Hematopoietic multipotent progenitor cell treated with erythropoietin and hydrocortisone succinate and interleukin-3 and kit ligand, for 4 days (in vitro differentiated cells): ENCODE measurements at places on chromosomes 7 and 10.

DNA sequence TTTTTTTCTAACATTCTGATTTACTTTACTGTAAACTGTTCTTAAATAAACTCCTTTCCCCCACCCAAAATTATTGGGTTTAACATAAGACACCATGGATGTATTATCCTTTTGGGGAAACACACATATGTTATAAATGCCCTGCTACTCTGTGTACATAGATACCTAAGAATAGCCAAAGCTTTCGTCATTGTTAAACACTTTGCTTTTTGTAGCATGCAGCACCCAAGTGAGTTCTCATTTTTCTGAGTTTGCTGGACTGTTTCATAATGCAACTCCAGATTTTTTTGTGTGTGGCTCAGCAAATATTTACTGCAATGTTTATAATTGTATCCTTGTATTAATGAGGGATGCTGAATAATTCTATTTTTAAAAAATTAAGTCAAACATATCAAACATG is 86.9 kb downstream of the VTI1A start:
- no peak for DNase-seq

- no peak for DNase-seq
Measured at GRCh38 chr10:70212879-70213278, 20.4 kb downstream of the PPA1 start.

DNA sequence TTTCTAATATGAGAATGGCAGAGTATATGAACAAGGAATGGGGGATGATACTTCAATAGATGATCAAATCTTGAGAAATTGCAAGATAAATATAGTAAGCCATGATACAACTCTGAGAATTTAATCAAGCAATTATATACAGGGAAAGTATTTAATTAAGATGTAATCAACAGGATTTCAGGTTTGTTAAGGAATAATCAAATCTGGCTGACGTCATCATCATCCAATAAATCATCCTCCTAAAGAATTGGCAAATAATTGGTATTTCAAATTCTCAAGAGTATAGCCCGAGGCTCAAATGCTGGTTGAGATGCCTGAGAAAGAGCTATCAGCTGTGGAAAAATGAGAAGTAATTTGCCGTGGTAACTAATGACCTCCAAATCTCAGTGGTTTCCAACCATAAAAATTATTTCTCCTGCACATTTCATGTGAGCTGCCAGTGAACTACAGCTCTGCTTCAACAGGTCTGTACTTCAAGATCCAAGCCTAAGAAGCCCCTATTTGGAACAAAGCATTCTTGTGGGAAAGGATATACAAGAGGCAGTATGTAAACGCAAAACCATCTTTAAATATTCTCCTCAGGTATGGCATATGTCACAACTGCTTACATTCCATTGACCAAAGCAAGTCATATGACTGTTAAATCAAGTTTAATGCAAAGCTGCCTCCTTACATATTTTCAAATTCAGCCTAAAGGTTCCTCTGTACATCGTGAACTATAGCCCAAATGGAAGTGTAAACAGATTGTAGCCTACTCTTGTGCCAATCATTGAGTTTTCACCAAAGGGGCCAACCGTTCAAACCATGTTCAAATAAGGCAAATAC is 503.0 kb downstream of the KIF20B start:
- DNase-seq: no peak

DNA sequence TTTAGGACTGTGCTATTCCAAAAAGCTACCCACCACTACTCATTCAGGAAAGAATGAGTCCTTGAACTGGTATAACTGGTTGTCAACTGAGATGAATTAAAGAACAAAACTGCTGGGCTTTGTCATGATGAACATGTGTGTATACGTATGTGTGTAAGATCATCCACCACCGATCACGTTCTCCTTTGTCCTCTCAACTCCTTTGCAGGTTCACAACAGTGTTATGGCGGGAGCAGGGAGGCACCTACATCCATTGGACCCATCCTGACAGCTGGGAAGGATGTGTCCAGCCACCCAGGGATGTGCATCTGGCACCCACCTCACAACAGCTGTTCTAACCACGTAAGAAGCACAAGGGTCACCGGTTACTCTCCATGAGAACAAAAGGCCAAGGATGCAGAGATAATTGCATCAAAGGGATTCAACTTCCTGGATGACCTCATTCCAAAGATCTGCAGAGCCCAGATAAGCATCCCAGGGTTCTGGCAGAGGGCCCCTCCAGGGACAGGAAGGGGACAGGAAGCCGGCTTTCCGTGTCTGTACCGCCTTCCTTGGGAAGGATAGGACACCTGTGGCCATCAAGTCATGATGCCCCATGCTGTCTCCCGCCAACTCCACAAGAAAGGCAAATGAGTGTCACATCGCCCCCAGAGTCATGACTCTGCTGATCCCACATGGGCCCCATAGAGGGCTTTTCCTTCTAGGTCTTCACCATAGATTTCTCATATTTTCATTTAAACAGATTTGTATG is 66.1 kb downstream of the STEAP1B start:
- DNase-seq: no peak

DNA sequence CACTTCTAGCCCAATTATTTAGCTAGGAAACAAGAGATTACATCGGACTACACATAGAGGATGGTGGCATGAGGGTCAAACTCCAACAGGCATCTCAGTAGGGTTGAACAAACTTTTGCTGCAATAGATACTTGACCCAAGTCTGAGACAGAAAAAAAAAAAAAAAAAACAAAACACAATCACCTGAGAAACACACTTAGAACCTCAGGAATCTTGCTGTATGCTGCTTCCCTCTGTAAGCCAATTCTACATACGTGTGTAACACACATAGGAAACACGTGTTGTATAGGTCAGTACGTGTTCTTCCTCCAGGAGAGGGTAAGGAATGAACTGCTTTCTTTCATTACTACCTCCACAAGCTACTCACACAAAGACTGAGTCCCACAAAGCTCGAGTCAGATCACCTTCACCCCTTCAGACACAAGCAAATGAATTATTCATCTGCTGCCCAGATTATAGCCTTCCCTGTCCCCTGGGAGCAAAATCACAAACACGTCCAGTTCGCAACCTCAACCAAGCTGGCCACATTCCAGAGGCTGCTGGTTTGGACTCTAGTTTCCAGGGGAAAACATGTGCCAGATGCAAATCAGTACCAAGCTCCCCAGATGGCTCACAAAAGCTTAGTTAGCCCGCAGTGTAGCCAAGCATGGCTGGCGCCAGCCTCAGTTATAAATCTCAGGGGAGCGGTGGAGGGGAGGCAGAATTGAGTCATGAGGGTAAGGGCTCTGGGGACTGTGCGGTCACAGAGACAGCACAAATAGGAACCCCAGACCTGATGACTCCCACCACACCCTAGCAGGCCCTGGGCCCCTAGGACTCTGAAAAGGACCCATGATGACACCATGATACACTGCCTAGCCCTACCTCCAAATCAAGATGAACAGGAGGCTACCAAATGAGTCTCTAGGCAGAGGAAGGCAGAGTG is 15.1 kb downstream of the PSAP start:
- DNase-seq: no peak

DNA sequence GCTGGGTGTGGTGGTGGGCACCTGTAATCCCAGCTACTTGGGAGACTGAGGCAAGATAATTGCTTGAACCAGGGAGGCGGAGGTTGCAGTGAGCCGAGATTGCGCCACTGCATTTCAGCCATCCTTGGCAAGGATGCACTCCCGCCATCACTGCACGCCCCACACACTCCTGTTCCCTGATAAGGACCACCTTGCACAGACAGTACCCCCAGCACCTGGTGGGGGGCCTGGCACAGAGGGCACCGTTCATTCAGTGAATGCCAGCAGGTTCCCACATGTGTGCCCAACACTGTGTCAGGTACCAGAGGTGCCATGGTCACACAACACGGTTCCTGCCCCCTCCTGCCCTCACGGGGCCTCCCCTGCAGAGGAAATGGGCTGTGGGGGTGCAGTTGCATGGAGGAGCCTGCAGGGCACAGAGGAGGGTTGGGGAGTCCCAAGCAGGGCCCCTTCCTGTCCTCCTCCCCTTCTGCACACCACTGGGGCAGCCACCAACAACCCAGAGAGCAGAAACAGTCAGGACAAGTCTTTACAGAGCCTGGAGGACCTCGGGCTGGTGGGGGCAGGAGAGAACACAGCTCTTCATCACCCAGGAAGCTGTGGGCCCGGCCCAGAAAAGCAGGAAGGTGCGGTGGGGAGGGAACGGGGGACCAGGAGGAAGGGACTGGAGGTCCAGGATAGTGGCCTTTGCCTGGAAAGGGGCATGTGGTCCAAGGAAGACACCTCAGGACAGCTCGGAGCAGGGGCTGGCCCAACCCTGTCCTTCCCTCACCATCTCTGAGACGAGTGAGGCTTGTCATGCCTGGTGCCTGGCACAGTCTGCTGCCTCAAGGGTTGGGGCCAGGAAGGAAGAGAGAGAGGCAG is 7.1 kb downstream of the CRYGN start:
- DNase-seq: peak; percentile 50

DNA sequence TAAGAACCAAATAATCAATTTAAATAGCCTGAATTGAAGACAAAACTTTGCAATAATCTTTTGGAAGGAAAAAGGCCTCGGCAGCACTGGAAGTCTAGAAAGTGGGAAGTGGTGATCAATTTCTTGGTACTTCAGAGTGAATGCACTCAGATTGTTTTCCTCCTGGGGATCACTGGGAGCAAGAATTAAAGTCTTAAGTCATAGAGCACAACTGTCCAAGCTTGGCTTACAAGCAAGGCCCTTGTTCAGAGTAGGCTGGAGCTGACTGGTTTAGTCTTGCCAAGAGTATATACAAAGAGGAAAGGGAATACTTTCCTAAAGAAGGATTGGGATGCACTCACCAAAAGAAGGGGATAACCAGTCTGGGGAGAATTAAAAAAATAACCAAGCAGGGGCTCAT is 637.1 kb downstream of the CCSER2 start:
- no peak for DNase-seq

- no peak for DNase-seq
Measured at GRCh38 chr10:97192952-97193435, 7.2 kb upstream of the SLIT1 start.

GRCh38 chr10:91296471-91296870 is 76.0 kb downstream of the PCGF5 start:
- peak; percentile 27 for DNase-seq

DNA sequence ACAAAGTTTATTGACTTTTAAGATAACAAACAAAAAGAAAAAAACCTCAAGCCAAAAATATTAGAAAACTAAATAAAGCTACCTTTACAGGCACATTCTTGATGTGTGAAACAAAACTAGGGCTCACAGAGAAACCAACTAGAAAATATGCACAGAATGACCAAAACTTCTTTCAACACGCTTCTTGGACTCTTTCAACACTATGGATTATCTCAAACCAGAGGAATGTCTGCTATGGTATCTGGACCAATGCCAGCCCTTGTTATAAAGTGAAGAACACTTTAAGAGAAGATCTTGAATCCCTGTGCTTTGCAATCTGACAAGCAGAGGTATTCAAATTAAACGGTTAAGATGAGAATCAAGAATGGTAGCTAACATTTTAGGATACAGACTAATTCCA is 76.6 kb downstream of the DNAJC1 start:
- peak; percentile 20 for DNase-seq

GRCh38 chr7:146654048-146654447 is 537.4 kb downstream of the CNTNAP2 start:
- DNase-seq: no peak

DNA sequence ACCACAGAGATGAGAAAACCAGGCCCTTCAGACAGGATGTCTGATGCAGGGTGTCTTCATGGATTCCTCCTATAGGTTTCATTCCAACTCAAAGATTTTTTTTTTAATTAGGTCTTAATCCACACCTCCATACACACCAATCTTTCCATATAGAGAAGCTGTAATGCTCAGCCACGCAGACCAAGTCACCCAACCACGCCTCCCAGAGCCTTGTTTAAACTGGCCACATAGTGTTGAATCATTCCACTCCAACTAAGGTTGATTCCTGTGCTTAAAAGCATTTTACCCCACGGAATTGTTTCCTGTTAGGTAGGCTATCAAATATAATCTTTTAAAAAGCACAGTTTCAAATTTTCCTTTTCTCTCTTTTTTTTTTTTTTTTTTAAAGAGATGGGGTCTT is 153.6 kb downstream of the TYW1B start:
- no peak for DNase-seq

GRCh38 chr7:157616426-157616825 is 279.6 kb downstream of the DNAJB6 start:
- no peak for DNase-seq

- no peak for DNase-seq
Measured at GRCh38 chr7:120475994-120476393, 203.0 kb downstream of the KCND2 start.

DNA sequence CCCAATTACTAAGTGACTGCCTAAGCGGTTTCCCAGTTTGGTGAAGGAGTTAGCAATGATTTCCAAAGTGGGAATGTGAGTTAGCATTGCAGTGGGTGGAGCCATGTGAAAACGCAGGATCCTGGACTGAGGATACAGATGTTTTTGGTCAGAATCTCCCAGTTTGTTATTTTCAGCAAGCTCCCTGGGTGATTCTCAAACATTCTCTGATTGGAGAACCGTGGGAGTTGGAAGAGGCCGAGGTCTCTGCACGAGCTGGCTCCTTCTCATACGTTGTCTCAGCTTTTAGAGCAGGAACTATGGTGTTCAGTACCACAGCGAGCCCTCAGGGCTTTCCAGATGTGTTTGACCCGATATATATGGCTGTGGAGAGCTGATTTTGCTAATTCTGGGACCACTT is 396.5 kb upstream of the NPVF start:
- DNase-seq: no peak

GRCh38 chr7:138745189-138745588 is 44.0 kb upstream of the SVOPL start:
- no peak for DNase-seq

DNA sequence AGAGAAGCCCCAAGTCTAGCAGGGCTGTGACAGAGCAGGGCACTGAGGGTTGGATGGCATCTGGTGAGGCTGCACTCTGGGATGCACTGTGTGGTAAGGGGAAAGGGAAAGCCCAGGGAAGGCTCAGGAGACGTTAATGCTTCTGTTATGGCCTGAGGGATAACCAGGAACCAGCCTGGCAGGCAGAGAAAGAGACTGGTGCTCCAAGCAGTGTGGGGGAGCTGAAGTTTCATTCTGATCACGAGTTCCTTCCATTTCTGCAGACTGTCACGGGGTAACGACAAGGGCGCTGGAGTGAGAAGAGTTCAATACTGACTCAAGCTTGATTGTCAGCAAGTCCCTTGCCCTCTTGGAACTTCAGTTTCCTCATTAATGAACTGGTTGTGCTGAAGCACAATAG is 730.9 kb downstream of the GRID1 start:
- DNase-seq: no peak

DNA sequence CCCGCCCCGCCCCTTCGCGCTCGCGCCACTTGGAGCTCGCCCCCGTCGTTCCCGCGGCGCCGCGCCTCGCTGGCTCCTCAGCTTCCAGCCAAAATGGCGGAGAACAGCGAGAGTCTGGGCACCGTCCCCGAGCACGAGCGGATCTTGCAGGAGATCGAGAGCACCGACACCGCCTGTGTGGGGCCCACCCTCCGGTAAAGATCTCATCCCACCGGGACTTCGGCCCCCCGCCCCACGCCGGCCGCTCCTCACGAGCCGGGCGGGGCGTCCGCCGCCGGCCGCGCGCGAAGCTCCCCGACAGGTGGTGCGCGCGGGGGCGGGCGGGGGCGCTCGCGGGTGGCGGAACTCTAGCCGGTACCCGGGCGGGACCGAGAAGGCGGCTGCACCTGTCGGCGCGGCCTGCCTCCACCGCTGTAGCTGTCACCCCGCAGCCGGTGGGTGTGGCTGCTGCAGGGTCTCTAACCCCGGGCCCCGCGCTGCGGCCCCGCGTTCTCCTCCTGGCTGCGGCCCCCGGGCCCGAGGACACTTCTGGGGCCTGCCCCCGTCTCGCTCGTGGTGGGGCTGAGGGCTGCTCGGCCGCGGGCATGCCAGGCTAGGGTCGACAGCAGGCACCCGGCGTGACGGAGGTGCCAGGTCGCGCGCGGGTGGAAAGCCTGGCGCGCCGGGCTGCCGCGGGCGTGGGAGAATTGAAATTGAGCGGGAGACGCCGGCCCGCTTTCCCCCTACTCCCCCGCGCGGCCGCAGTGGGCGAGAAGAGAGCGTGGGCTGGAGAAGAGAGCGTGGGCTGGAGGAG is at the start of gene EXOC6:
Gene EXOC6, plus strand, starts transcription at position 80 of the 793 bp plus-strand sequence. Its CDS starts 14 bp downstream, at position 94.
- peak; percentile 94 for DNase-seq
